Esophagus muscularis mucosa (tissue), 4 donors: ENCODE measurements at places on chromosomes 2 and 18. TPM values are rescaled to one million over a fixed set of nuclear protein-coding genes. Genes with fewer than 3 reads are reported as not detected.

The DUSP11 gene
- total RNA-seq = 15.2 TPM

The FAM110C gene
- 1.2 TPM for total RNA-seq

The SKA1 gene
- total RNA-seq = not detected

The ALKAL2 gene
- total RNA-seq = 1.7 TPM

The PXDN gene
- 81.6 TPM for total RNA-seq

The CLEC4F gene
- total RNA-seq = 0.42 TPM

The PRKD3 gene
- total RNA-seq = 31.8 TPM

The TBR1 gene
- total RNA-seq = not detected

The CAVIN2 gene
- 139 TPM for total RNA-seq

The NCOA1 gene
- 43.9 TPM for total RNA-seq

The MAP3K19 gene
- not detected for total RNA-seq

GRCh38 chr2:30692829-30693275, 114.4 kb downstream of the CAPN13 start:
- peak; percentile 53 for DNase-seq

GRCh38 chr2:54581326-54582039, 125.4 kb downstream of the SPTBN1 start:
- DNase-seq = no peak

DNA sequence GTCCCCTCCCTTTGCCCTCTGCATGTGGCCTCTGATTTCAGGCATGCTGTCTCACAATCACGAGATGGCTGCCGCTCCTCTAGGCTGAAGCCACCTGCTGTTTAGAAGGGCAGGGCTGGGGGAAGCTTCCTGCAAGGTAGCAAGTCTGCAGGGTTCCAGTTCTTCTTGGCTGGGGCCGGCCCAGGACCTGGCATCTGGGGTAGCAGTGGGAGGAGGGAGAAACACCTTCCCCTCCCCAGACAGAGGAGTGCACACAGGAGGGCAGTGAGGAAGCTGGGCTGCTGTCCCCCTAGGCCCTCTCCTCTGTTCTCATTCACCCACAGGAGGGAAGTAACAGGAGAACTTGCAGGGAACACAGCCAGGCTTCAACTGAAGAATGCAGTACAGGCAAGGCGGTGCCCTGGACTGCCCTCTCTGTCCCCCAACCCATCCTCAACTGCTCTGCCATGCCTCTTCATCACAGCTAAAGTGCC, 345.9 kb upstream of the HS6ST1 start:
- no peak for DNase-seq

DNA sequence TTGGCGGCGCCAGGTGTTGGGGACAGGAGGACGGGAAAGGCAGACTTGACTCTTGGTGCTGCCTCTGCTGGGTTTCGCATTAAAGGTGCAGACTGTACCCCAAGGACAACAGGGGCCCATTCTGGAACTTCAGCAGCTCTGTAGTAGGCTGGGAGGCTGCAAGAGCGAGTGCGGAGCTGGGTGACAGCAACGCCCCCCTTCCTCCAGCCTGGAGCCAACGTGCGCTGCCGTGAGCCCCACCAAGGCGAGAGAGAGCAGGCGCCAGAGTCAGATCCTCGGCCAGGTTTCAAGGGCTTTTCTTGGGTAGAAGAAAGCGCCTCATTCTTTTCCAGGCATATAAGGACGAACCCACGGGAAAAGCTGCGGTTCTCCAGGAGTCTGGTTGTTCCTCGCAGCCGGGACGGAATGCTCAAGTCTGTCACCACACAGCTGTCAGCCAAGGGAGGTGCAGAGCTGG, 1.9 kb downstream of the DOK6 start:
- DNase-seq = no peak

DNA sequence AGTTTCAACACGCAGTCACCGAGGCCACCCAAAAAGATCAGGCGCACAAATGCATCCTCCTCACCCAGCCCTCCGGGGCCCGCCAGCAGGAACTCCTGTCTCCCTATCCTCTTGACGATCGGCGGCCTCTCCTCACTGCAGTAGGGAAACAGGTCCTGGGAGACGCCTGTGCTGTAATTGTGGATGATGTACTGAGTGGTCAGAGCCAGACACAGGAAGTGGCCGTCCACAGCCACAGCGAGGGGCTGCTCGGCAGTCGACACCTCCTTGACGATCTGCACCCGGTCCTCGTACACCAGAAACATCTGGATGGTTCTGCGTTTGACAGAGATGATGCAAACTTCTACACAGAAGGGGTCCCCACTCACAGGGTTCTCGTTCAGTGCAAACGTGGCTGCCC, 22.0 kb downstream of the TGFBRAP1 start:
- no peak for DNase-seq

- DNase-seq = no peak
Observed at GRCh38 chr18:59041296-59041695, 98.4 kb upstream of the SEC11C start.

DNA sequence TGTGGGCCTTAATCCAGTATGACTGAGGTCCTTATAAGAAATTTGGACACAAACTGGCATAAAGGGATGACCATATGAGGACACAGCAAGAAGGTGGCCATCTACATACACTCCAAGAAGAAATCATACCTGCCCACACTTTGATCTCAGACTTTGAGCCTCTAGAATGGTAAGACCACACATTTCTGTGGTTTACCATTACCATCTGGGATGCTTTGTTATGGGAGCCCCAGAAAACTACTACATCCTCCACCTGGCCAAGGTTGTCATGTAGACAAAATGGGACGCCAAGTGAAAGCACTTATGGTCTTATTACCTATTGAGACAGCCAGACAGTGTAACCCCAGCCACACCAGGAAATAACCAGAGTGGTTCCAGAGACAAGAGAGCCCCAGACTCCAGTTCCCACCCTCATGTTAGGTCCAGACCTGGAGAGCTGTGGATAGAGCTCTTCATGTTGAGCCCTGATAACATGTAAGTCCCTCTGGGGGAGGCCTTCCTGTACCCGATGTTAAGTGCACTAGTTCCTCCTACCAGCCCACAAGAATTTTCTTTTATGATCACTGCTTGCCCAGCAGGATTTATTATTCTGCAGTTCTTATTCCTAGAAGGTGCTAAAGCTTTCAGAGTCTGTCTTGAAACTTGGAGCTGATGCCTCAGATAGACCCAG, 4.6 kb upstream of the ADD2 start:
- no peak for DNase-seq

GRCh38 chr18:44482761-44483160, 197.9 kb upstream of the SETBP1 start:
- DNase-seq = no peak

GRCh38 chr18:38807915-38808314, 1242.3 kb upstream of the CELF4 start:
- no peak for DNase-seq

GRCh38 chr2:233258211-233258610, 6.7 kb downstream of the ATG16L1 start:
- DNase-seq = no peak

DNA sequence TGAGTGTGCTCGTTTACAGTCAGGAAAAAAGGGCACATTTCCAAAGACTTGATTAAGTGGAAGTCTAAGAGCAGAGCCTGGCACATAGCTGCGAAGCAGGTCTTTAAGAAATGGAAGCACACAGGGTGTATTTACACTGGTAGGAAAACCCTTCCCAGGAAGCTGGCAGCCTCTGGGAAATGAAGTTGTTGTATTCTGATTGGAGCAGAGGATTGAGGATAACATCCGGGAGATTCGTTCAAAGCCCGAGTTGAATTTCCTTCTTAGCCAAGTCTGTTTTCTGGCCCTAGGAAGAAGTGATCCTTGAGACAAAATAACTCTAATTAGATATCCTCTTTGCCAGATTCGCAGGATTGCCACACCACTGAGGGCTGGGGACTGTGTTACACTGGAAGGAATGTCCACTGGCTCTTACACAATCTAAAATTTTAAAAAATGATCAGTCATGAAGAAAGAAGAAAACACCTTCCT, 75.9 kb downstream of the ITGB1BP1 start:
- DNase-seq = peak; percentile 94

DNA sequence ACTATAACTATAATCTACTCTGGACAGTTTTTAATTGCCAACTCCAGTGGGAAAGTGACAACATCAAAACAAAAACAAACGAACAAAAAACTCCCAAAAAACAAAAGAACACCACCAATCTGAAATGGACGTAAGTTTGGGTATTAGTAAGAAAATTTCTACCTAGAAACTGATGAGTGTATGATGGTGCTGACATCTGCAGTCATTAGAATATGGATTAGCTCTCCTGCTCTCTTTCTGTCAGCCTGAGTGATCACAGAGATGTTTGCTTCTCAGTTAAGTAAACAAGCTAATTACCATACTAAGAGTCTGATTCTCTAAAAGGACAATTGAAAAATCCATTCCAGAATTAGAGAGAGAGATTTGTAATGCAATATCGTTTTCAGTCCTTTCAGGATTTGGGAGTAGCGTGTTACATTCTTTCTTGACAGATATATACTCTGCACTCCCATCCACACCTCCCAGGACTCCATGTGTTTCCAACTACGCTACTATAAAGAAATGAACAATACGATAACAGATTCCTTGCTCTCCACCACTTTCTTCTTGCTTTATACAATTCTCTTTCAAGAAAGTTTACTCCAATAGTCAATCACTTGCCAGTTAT, 1347.4 kb upstream of the PIK3C3 start:
- DNase-seq = no peak

DNA sequence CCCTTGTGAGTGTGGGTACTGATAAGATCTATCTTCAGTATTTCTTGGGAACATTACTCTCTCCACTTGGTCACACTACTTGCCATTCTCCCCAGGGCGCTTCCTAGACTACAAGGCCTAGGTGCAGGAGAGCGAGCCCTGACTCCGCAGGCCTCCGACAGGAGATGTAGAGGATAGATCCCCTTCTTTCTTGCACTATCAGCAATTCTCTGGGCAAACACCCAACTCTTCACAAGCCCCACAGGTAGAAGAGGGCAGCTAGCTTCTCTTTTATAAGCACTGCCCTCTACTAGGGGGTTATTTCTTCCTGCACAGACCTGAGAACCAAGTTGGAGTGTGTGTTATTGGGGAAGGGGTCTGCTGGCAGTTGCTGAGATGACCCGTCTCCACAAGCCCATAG, 10.7 kb upstream of the RMDN2 start:
- no peak for DNase-seq

DNA sequence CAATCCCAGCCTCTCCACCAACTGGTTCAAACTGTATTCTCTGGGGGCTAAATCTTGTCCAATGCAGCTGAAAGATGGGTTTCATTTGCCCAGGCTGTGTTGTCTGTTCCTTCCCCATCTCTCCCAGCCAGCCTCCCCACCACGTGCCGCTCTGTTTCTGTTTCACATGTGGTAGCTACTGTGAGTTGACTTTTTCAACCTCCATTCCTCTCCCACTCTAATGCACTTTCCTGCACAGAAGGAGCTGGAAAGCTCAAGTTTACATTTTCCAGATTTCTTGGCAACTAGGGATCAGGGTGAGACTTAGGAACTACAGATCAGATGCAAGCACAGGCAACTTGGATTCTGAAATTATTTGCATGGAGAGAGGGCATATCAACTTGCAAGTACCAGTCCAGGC, 19.0 kb upstream of the NPAS2 start:
- DNase-seq = no peak

DNA sequence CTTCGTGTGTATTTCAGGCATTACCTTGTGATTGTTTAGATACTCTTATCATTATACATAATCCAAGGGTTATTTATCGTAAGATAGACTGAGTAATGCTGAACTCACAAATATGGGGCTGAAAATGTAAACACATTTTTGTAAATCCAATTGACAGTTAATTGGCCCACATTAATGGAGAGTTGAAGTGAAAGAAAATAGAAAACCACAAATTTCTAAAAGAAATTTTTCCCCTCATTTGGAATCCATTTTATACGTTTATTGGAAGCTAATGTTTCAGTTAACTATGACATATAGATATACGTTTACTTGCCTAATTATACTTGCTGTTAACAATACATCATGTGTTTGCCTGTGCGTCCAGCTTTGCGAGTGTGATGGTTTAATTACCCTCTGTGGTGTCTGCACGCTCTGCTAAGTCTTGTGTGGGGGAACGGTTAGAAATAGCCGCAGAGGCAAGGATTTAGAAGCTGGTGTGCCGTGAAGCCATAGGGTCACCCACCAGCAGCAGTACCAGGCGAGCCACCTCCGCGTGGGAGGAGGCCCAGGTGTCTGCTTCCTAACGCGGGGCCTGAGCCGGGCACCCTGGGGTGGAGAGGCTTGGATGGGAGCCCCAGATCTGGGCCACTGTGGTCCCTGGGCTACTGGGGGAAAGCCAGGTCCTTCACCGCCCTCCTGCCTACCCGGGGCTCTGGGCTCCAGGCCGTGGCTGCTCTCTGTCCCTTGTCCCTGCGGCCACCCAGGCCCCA, 38.0 kb downstream of the TSHZ1 start:
- no peak for DNase-seq

DNA sequence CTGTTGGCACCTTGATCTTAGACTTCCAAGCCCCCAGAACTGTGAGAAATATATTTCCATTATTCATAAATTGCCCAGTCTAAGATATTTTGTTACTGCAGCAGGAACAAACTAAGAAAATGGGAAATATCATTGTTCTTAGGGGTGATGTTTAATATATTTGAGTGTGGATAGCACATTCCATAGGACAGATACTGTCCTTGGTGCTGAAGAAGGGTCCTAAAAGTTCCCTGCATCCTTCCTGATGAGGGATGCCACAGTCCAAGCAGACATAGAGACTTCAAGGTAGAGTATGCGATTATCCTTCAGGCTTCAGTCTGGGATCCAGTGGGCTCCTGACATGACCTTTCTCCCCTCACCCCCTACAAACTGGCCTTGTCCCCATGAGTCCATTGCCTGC, 689.0 kb downstream of the TDRD15 start:
- DNase-seq = no peak

- no peak for DNase-seq
Observed at GRCh38 chr18:21739604-21740537, 721 bp upstream of the MIB1 start.

GRCh38 chr2:101022221-101022620, 20.1 kb downstream of the RPL31 start:
- no peak for DNase-seq

GRCh38 chr2:234818937-234819336, 132.9 kb upstream of the SH3BP4 start:
- no peak for DNase-seq

GRCh38 chr2:102024410-102024809, 32.6 kb downstream of the IL1R2 start:
- no peak for DNase-seq

- no peak for DNase-seq
Observed at GRCh38 chr2:46135958-46136357, 161.2 kb upstream of the EPAS1 start.
